Chondrocyte (in vitro differentiated cells): ENCODE measurements at places on chromosomes 1 and 21. TPM values are rescaled to one million over a fixed set of nuclear protein-coding genes. Genes with fewer than 3 reads are reported as not detected.

DNA sequence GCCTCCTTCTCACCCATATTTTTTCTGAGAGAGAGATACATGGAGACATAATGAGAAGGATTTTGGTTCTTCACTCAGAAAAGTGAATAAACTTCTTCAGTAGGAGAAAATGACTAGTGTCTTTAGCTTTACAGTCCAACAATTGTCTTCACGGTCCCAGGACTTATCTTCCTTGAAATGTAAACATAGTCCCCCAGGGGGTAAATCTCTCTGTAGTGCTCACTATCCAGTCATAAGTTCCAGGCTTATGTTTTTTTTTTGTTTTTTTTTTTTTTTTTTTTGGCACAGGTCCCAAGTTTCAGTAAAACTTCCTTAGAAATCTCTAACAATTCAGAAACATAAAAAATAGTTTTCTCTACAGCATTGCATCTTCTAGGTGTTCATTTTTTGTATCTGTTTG lies 890.2 kb upstream of the B3GALT2 start:
- DNase-seq: no peak
- H3K27me3 ChIP-seq: no peaks in the 10 kb centered on the region
- no peak overlapping the region for H3K27ac ChIP-seq
- H3K4me1 ChIP-seq: peaks cover 16% of the 10 kb centered on the region

GRCh38 chr1:19430121-19431068 lies 54.9 kb downstream of the CAPZB start:
- no peak for DNase-seq
- peaks cover 83% of the 10 kb centered on the region for H3K4me1 ChIP-seq
- no peaks in the 10 kb centered on the region for H3K27me3 ChIP-seq
- peaks cover 4% of the 10 kb centered on the region for H3K36me3 ChIP-seq
- H3K27ac ChIP-seq: peak overlapping the region; percentile 96
- no peak overlapping the region for H3K4me3 ChIP-seq

GRCh38 chr1:55204997-55205396 lies 10.2 kb downstream of the USP24 start:
- no peak overlapping the region for H3K27ac ChIP-seq
- peaks cover 74% of the 10 kb centered on the region for H3K4me1 ChIP-seq
- no peaks in the 10 kb centered on the region for H3K36me3 ChIP-seq

GRCh38 chr1:109056064-109056463 lies 14.2 kb upstream of the WDR47 start:
- no peak for DNase-seq
- H3K4me3 ChIP-seq: no peak overlapping the region
- no peaks in the 10 kb centered on the region for H3K27me3 ChIP-seq

DNA sequence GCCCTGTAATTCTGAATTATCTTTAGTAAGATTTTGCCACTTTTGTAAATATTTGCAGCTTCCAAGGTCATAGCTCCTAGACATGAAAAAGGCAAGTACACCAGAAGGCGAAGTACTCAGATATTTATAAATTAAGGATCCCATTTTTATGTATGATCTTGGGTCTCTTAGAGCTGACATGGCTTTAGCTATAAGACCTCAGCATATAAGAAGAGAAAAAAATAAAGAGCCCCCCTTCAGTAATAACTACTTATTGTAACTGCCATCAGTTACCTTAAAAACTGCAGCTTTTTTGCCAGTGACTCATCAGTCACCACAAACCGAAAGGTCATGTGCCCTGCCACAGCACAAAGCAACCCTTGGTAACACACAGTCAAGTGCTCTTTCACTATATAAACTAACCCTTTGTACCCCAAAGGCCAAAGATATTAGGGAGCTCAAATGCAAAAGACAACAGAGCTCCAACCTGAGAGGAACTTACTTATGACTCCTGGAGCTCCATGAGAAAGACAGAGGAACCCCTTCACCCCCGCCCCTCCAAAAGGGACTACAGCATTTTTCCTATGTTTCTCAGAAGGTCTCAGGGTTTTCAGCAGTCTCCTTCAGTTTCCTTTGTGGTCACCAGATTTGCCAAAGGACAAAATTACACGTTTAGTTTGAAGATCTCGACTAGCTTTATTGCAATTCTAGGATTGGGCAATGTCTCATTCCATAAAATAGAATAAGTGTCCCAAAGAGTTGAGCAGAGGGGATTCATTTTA lies 219.8 kb upstream of the DUSP10 start:
- H3K27ac ChIP-seq: no peak overlapping the region
- no peaks in the 10 kb centered on the region for H3K27me3 ChIP-seq
- no peaks in the 10 kb centered on the region for H3K36me3 ChIP-seq
- no peak for DNase-seq

DNA sequence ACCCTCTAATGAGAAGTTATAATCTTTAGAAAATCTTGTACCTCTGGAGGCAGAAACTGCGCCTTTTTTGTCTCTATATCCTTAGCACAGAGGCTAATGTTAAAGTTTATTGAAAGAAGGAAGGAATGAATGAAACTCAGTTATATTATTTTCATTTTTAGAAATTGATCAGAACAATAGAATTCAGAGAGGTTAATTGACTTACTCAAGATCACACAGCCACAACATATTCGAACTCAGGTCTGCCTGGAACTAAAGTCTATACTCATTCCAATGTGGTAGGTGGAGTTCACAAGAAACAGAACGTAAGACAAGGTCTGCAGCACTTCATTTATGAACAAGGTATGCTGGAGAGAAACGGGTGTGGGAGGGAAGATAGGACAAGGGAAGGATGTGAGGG lies 23.0 kb upstream of the ITPKB start:
- no peak overlapping the region for H3K27ac ChIP-seq
- no peaks in the 10 kb centered on the region for H3K36me3 ChIP-seq
- no peak overlapping the region for H3K4me3 ChIP-seq
- DNase-seq: no peak
- H3K4me1 ChIP-seq: peaks cover 24% of the 10 kb centered on the region

GRCh38 chr1:91684481-91685196 lies 184.0 kb downstream of the CDC7 start:
- no peak for DNase-seq
- no peaks in the 10 kb centered on the region for H3K27me3 ChIP-seq
- H3K4me1 ChIP-seq: no peaks in the 10 kb centered on the region
- no peak overlapping the region for H3K27ac ChIP-seq

GRCh38 chr21:15815285-15815684 lies 85.5 kb downstream of the USP25 start:
- no peak overlapping the region for H3K27ac ChIP-seq
- no peak for DNase-seq
- no peak overlapping the region for H3K4me3 ChIP-seq
- peaks cover 16% of the 10 kb centered on the region for H3K4me1 ChIP-seq
- H3K36me3 ChIP-seq: peaks cover 38% of the 10 kb centered on the region
- no peaks in the 10 kb centered on the region for H3K27me3 ChIP-seq

DNA sequence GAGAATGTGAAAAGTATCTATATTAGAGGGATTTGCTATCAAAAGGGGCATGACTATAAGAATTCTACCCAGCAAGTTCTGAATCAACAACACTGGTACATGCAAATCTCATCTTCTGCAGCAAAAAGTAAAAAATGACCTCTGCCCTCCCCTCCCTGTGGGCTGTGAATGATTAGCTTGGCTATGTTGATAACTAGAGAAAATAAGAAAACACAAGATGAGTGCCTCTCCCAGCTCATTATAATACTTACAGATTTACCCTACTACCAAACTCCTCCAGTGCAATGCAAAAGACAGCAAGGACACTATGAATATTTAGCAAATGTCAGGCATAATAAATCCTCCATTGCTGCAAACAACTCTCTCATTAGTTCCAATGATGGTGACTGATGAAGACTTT lies 102.4 kb downstream of the SLC45A1 start:
- no peak overlapping the region for H3K27ac ChIP-seq
- peaks cover 24% of the 10 kb centered on the region for H3K4me1 ChIP-seq

- H3K4me1 ChIP-seq: no peaks in the 10 kb centered on the region
- H3K4me3 ChIP-seq: no peak overlapping the region
- DNase-seq: no peak
These were observed 170.8 kb downstream of the PLA2G4A start for GRCh38 chr1:186999506-186999905.

DNA sequence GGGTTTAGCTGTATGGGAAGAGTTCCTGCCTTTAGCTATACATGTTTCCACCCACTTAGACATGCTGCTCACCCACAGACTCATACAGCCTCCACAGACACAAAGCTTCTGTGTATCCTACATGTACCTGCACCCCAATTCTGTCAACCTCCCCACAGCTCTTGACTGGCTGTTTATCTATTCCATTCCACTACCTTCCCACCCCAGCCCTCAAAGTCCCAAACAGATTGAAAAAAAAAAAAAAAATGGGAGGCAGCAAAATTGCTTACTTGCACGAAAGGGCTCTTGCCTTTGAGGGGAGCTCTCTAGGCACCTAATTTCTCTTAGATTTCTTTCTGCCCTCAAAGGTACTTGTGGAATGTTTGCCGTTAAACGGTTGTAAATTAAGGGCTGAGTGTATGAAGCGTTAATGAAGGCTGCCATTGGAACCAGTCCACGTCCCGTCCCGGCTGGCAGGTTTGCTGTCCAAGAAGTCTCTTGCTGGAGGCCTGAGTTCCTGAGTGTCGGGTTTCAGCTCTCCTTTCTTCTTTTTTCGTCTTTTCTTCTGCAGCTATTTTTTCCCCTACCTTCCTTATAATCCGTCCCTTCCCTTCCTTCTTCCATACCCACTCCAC lies 43.6 kb downstream of the PBX1 start:
- no peaks in the 10 kb centered on the region for H3K36me3 ChIP-seq
- H3K27me3 ChIP-seq: no peaks in the 10 kb centered on the region
- no peak for DNase-seq
- H3K4me3 ChIP-seq: peak overlapping the region; percentile 54
- peak overlapping the region; percentile 81 for H3K27ac ChIP-seq

DNA sequence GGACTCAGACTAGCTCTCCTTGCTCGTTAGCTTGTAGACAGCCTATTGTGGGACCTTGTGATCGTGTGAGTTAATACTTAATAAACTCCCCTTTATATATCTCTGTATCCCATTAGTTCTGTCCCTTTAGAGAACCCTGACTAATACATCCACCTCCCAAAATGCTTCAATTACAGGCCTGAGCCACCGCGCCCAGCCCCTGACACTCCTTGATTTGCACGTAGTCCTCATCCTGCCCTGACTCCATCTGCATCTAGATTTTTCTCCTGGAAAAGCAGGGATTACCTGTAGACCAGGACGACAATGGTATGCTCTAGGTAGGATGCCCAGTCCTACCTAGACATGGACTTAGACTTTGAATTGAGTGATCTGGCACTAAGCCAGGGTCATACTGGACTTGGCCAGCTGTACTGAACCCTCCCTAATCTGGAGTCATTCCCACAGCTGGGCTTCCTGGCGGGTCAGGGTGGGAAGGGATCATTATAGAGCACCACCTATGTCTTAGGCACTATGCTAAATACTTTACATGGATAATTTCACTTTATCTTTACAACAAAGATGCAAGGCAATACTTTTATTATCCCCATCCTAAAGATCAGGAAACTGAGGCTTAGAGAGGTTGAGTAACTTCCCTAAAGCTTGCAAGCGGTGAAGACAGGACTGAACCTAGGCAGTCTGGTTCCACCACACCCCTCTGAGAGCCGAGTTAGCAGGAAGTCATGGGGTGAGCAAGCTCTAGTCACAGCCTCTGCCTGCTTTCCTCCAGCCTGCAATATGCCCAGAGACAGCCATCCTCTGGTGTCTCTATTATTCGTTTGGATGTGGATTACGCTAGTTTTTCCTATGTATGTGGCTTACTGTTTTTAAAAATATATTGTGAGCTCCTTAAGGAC lies 89.4 kb downstream of the DTL start:
- H3K27me3 ChIP-seq: no peaks in the 10 kb centered on the region
- no peaks in the 10 kb centered on the region for H3K4me1 ChIP-seq
- H3K27ac ChIP-seq: no peak overlapping the region
- no peak overlapping the region for H3K4me3 ChIP-seq
- no peak for DNase-seq

DNA sequence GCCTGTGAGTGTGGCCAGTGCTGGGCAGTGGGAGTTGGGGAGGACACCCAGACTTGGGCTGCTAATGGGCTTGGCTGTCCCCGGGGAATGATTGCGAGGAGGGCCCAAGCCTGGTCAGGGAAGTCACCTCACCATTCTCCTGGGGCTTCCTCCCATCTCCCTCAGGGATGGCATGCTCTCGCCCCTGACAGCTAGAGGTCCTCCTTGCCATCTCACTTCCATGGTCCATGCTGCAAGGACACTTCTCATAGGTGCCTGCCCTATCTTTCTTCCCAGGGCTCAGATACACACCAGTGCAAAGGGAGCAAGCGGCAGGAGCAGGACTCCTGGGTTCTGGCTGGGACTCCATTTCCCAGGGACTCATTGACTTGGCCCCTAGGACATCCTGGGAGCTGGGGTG lies 4.1 kb downstream of the NTRK1 start:
- no peak overlapping the region for H3K4me3 ChIP-seq
- H3K36me3 ChIP-seq: no peaks in the 10 kb centered on the region
- DNase-seq: no peak
- peaks cover 6% of the 10 kb centered on the region for H3K4me1 ChIP-seq

DNA sequence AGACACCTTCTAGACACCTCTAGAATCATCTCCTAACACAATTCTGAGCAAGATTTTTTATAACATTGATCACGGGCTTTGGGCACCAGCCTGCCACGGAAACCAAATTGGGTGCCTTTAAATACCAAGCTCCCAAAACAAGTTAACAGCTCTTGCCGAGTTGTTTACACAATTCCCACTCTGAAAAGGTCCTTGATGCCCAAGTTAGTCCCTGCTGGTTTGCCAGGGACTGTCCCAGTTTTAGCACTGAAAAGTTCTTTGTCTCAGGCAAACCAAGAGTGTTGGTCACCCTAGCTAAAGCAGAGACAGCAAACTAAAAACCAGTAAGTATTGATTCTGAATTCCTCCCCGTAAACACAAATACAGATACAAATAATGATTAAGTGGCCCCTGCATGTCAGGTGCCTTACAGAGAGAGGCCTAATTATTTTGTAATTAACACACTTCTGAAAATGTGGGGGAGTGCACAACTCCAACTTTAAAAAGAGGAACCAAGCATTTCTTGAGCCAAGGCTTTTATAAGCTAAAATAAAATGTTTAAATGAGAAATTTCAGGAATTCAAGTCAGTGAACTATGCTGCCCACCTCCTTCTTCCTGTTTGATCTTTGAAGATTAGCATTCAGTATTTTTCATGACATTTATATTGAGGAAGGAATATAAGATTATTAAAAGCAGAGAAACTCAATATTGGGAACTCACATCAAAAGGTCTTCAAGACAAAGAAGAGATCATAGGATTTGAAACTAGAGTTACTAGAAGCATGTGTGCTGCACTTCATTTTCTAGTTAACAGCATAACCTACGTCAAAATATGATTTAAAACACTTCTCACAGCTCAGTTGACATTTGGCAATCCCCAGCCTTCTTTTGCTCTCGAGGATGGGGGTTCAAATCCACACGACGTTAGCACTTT lies 9.0 kb upstream of the UBE2U start:
- no peaks in the 10 kb centered on the region for H3K36me3 ChIP-seq
- no peak overlapping the region for H3K4me3 ChIP-seq
- H3K27me3 ChIP-seq: no peaks in the 10 kb centered on the region
- H3K27ac ChIP-seq: peak overlapping the region; percentile 56

GRCh38 chr1:82515650-82516049 lies 714.9 kb downstream of the ADGRL2 start:
- H3K27ac ChIP-seq: no peak overlapping the region
- H3K27me3 ChIP-seq: no peaks in the 10 kb centered on the region
- H3K4me3 ChIP-seq: no peak overlapping the region
- H3K36me3 ChIP-seq: no peaks in the 10 kb centered on the region
- peaks cover 3% of the 10 kb centered on the region for H3K4me1 ChIP-seq

The CFHR5 gene
- not detected in 3 replicates for total RNA-seq

The CYP4X1 gene
- 1.0 to 1.1 TPM (median 1.1 TPM) in 3 replicates for total RNA-seq

The NAXE gene
- 54.8 to 59.6 TPM (median 56.2 TPM) in 3 replicates for total RNA-seq

The SPATA46 gene
- total RNA-seq: not detected in 3 replicates

The KCNJ15 gene
- 0.21 to 0.80 TPM (median 0.27 TPM) in 3 replicates for total RNA-seq

The CYP4B1 gene
- not detected in 3 replicates for total RNA-seq

The PCSK9 gene
- 0.41 to 0.60 TPM (median 0.53 TPM) in 3 replicates for total RNA-seq

The KISS1 gene
- total RNA-seq: 0.77 to 0.95 TPM (median 0.82 TPM) in 3 replicates

The OVAAL gene
- not detected in 3 replicates for total RNA-seq

The VWA1 gene
- 12.5 to 27.2 TPM (median 24.3 TPM) in 3 replicates for total RNA-seq

The C1orf56 gene
- 2.8 to 5.9 TPM (median 3.1 TPM) in 3 replicates for total RNA-seq
